Activated CD4-positive, alpha-beta memory T cell treated with anti-CD3 and anti-CD28 coated beads for 36 hours (primary cell): ENCODE measurements at places on chromosomes 4 and X. TPM values are rescaled to one million over a fixed set of nuclear protein-coding genes. Genes with fewer than 3 reads are reported as not detected.

GRCh38 chrX:16665089-16665488 lies 15.1 kb downstream of the S100G start:
- peaks cover 3% of the 10 kb centered on the region for H3K36me3 ChIP-seq
- no peaks in the 10 kb centered on the region for H3K4me1 ChIP-seq
- no peak for DNase-seq
- no peak overlapping the region for H3K4me3 ChIP-seq
- H3K27me3 ChIP-seq, result no peaks in the 10 kb centered on the region

GRCh38 chr4:11590132-11590531 lies 161.4 kb upstream of the HS3ST1 start:
- no peak for DNase-seq
- H3K36me3 ChIP-seq, result no peaks in the 10 kb centered on the region
- H3K4me1 ChIP-seq, result no peaks in the 10 kb centered on the region
- H3K27ac ChIP-seq, result no peak overlapping the region
- H3K4me3 ChIP-seq, result no peak overlapping the region

- H3K36me3 ChIP-seq, result no peaks in the 10 kb centered on the region
- H3K27ac ChIP-seq, result peak overlapping the region; percentile 33
- DNase-seq, result no peak
- no peaks in the 10 kb centered on the region for H3K27me3 ChIP-seq
- H3K4me1 ChIP-seq, result peaks cover 51% of the 10 kb centered on the region
- H3K4me3 ChIP-seq, result no peak overlapping the region
These were observed 6.9 kb downstream of the CLCN3 start for GRCh38 chr4:169627307-169627706.

- no peaks in the 10 kb centered on the region for H3K36me3 ChIP-seq
- no peaks in the 10 kb centered on the region for H3K27me3 ChIP-seq
- H3K4me3 ChIP-seq, result no peak overlapping the region
- no peak for DNase-seq
- no peaks in the 10 kb centered on the region for H3K4me1 ChIP-seq
These were observed 210.9 kb downstream of the SLIT2 start for GRCh38 chr4:20462426-20463175.

GRCh38 chr4:58209551-58209950 lies 1099.4 kb upstream of the IGFBP7 start:
- H3K27ac ChIP-seq, result no peak overlapping the region
- no peaks in the 10 kb centered on the region for H3K27me3 ChIP-seq
- no peak overlapping the region for H3K4me3 ChIP-seq
- no peak for DNase-seq
- no peaks in the 10 kb centered on the region for H3K4me1 ChIP-seq

DNA sequence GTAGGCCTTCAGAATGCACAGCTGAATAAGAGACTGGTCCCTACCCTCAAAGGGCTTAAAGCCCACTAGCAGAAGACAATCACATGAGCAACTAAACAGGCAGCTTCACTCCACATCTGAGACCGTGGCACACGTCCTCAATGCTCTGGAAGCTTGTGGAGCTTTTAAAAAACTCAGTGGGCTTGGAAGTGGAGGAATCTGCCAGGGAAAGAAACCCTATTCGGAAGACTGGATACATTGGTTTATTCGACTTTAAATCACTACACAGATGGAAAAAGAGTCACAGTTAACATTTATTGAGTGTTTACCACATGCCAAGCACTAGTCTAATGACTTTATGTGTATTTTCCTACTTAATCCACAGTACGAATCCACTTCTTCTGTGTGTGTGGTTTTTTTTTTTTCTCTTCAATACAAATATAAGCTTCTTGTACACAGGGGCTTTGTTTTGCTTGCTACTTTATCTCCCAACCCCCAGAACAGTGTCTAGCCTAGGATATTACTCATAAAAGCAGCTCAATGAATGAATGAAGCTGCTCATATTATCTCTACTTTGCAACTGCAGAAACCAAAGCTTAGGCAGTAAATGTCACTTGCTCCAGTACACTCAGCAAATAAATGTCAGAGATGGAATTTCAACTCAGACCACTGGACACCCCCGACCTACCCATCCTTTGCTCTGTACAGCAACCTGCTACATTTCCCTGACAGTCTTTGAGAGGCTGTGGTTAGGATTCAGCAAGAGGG lies 137.7 kb downstream of the LDB2 start:
- H3K27ac ChIP-seq, result no peak overlapping the region
- H3K27me3 ChIP-seq, result no peaks in the 10 kb centered on the region
- no peaks in the 10 kb centered on the region for H3K4me1 ChIP-seq
- no peaks in the 10 kb centered on the region for H3K36me3 ChIP-seq
- DNase-seq, result no peak

DNA sequence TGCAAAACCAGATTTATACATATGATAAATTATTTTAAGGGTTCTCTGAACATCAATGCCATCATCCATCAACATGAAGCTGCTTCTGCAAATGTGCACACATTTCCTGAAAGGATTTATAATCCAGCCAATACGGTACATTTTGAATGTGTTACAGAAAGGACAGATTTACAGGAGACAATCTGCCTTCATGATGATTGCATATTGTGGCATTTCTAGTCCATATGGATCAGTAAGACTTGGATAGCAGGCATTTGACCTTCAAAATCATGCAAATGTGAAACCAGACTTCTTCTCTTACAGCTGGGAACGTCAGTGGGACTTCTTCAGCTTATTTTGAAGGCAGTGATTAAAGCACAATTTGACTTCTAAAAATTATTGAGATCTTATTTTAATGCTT lies 217.3 kb upstream of the GK2 start:
- H3K27ac ChIP-seq, result no peak overlapping the region
- no peak overlapping the region for H3K4me3 ChIP-seq
- DNase-seq, result no peak
- no peaks in the 10 kb centered on the region for H3K27me3 ChIP-seq
- H3K4me1 ChIP-seq, result peaks cover 4% of the 10 kb centered on the region

- H3K27me3 ChIP-seq, result no peaks in the 10 kb centered on the region
- no peak overlapping the region for H3K4me3 ChIP-seq
- H3K27ac ChIP-seq, result no peak overlapping the region
These were observed 213.5 kb downstream of the VEGFC start for GRCh38 chr4:176579226-176579625.

DNA sequence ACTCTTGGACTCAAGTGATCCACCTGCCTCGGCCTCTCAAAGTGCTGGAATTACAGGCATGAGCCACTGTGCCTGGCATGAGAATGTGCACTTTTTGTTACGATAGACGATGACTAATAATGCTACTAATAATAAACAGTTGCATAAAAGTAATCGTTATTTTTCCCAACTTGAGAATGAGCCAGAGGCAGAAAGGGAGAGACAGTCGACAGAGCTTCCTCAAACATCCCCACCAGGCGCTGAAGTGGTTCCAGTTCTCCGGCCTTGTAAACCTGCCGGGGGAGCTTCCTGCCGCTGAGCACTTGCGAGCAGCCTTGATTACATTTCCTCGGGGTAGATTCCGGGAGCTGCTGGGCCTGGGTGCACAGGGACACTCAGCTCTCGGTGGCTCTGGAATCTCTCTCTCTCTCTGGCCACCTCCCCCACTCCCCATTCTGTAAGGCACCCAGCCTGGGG lies 8.9 kb upstream of the HTRA3 start:
- no peaks in the 10 kb centered on the region for H3K36me3 ChIP-seq
- no peak overlapping the region for H3K27ac ChIP-seq
- DNase-seq, result no peak
- H3K27me3 ChIP-seq, result peaks cover 5% of the 10 kb centered on the region

- H3K36me3 ChIP-seq, result peaks cover 47% of the 10 kb centered on the region
- peaks cover 36% of the 10 kb centered on the region for H3K4me1 ChIP-seq
- peak overlapping the region; percentile 100 for H3K27ac ChIP-seq
These were observed 771 bp upstream of the RBPJ start for GRCh38 chr4:26319949-26320537.

DNA sequence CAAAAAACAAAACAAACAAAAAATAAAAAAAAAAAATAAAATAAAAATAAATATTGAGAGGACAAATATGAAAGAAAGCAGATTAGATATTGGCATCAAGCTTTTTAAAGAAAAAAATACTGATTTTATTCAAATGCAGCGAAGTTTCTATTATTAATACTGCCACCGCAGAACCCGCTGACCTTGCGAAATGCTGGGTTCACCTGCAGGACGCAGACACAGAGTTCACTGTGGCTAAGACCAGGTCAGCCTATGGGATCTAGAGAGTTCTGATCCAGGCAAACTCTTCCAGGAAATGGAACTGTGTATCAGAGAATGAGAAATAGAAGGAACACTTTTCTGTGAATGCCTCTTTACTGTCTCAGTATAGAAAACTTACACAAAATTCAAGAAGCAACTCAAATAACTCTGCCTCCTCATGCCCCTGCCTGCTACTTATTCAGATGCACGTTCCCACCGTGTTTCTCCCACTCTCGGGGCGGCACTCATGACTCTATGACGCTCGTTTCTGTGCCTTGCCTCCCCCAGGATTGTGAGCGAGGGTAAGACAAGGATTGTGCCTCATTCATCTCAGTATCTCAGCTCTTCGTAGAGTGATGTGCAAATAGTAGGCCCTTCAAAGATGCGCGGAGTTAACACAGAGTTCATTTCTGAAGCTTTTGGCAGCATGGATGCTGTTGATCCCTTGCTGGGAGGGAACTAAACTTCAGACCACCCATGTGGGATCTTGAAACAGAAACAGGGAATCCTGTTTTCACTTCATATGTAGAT lies 44.1 kb upstream of the TLR3 start:
- DNase-seq, result no peak
- H3K36me3 ChIP-seq, result no peaks in the 10 kb centered on the region
- no peaks in the 10 kb centered on the region for H3K4me1 ChIP-seq
- peaks cover 22% of the 10 kb centered on the region for H3K27me3 ChIP-seq
- no peak overlapping the region for H3K27ac ChIP-seq

DNA sequence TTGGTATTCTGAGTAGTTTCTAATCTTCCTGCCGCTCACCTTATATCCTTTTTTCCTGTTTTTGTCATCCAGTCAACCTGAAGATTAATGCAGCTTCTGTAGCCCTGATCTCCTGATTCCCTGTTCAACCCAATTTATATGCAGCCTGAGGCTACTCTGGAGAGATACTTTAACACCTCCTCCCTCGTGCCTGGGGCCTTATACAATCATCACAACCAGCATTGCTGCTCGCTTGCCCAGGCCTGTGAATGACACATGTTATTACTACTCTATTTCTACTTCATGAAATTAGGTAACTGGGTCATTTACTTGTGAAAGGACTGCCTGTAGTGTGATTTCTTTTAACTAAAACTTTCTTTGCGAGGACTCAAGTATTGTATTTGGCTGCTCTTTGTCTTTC lies 33.7 kb upstream of the WDR17 start:
- no peaks in the 10 kb centered on the region for H3K4me1 ChIP-seq
- no peak overlapping the region for H3K4me3 ChIP-seq
- DNase-seq, result no peak
- H3K36me3 ChIP-seq, result no peaks in the 10 kb centered on the region

GRCh38 chr4:168540086-168540485 lies 43.2 kb downstream of the PALLD start:
- peak overlapping the region; percentile 26 for H3K27ac ChIP-seq
- H3K36me3 ChIP-seq, result no peaks in the 10 kb centered on the region
- peak; percentile 30 for DNase-seq
- H3K27me3 ChIP-seq, result peaks cover 2% of the 10 kb centered on the region
- H3K4me1 ChIP-seq, result peaks cover 6% of the 10 kb centered on the region
- H3K4me3 ChIP-seq, result no peak overlapping the region

- H3K36me3 ChIP-seq, result no peaks in the 10 kb centered on the region
- no peaks in the 10 kb centered on the region for H3K4me1 ChIP-seq
- H3K4me3 ChIP-seq, result no peak overlapping the region
- no peak overlapping the region for H3K27ac ChIP-seq
- DNase-seq, result no peak
These were observed 27.7 kb upstream of the SFRP2 start for GRCh38 chr4:153816542-153816941.

- H3K4me3 ChIP-seq, result no peak overlapping the region
- H3K4me1 ChIP-seq, result no peaks in the 10 kb centered on the region
- no peaks in the 10 kb centered on the region for H3K36me3 ChIP-seq
- H3K27me3 ChIP-seq, result peaks cover 4% of the 10 kb centered on the region
- no peak overlapping the region for H3K27ac ChIP-seq
- DNase-seq, result no peak
These were observed 22.1 kb downstream of the DGKK start for GRCh38 chrX:50448565-50448964.

- no peak overlapping the region for H3K27ac ChIP-seq
- no peaks in the 10 kb centered on the region for H3K27me3 ChIP-seq
- no peak overlapping the region for H3K4me3 ChIP-seq
- H3K36me3 ChIP-seq, result peaks cover 47% of the 10 kb centered on the region
- peaks cover 6% of the 10 kb centered on the region for H3K4me1 ChIP-seq
These were observed 14.6 kb downstream of the PHF8 start for GRCh38 chrX:54029529-54030143.

DNA sequence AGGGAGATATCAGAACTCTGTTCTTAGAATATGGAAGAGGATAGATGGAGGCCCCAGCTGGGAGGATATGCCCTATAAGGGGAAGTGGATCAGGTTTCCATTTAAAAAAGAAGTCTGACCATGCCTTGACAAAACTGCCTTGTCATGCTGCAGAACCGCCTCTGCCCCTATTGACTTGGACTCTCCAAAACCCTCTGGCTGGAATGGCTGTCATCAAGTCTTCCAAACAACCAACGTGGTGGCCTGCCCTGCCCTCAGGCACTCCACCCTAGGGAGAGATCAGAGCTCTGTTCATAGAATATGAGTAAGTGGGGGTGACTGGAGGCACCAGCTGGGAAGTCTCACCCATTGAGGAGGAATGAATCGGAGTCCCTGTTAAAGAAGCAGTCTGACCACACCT lies 114.9 kb downstream of the VSIG4 start:
- no peak for DNase-seq
- no peaks in the 10 kb centered on the region for H3K27me3 ChIP-seq
- no peaks in the 10 kb centered on the region for H3K36me3 ChIP-seq
- H3K4me1 ChIP-seq, result peaks cover 51% of the 10 kb centered on the region
- H3K4me3 ChIP-seq, result peak overlapping the region; percentile 20

- no peaks in the 10 kb centered on the region for H3K27me3 ChIP-seq
- no peaks in the 10 kb centered on the region for H3K36me3 ChIP-seq
These were observed 352.6 kb upstream of the NWD2 start for GRCh38 chr4:36891971-36892370.

GRCh38 chrX:155231163-155231562 lies 14.9 kb downstream of the VBP1 start:
- H3K27me3 ChIP-seq, result no peaks in the 10 kb centered on the region
- peaks cover 17% of the 10 kb centered on the region for H3K36me3 ChIP-seq
- peak overlapping the region; percentile 70 for H3K27ac ChIP-seq
- H3K4me3 ChIP-seq, result no peak overlapping the region
- peaks cover 21% of the 10 kb centered on the region for H3K4me1 ChIP-seq

- no peaks in the 10 kb centered on the region for H3K36me3 ChIP-seq
These were observed 63.6 kb downstream of the PALLD start for GRCh38 chr4:168560184-168561180.

MAGEB6B gene
- not detected for total RNA-seq

GUCY1B1 gene
- total RNA-seq, result 0.24 TPM

GPR82 gene
- total RNA-seq, result 0.19 TPM

GLRA3 gene
- total RNA-seq, result not detected

CLCN3 gene
- total RNA-seq, result 17.3 TPM

ANK2 gene
- 0.82 TPM for total RNA-seq

SERPINA7 gene
- not detected for total RNA-seq

GAB1 gene
- 0.34 TPM for total RNA-seq

VSIG1 gene
- 1.2 TPM for total RNA-seq

C4orf36 gene
- not detected for total RNA-seq

HS6ST2 gene
- total RNA-seq, result 0.75 TPM

LRPAP1 gene
- total RNA-seq, result 55.9 TPM

NDST4 gene
- not detected for total RNA-seq

MAGEA8 gene
- total RNA-seq, result not detected

PAGE1 gene
- not detected for total RNA-seq

CXCL1 gene
- not detected for total RNA-seq

DBET gene
- not detected for total RNA-seq

FAM9C gene
- 0.05 TPM for total RNA-seq
